Mucosa of descending colon (tissue), 3 donors: ENCODE measurements at places on chromosomes 1 and 21. TPM values are rescaled to one million over a fixed set of nuclear protein-coding genes. Genes with fewer than 3 reads are reported as not detected.

Gene RUSC1
- total RNA-seq: 79.4 TPM

Gene CACYBP
- total RNA-seq: 103 TPM

Gene CD58
- total RNA-seq: 19.3 TPM

Gene ZMYM1
- 11.4 TPM for total RNA-seq

Gene DUSP10
- total RNA-seq: 27.2 TPM

Gene KRTAP19-8
- not detected for total RNA-seq

Gene SMPDL3B
- total RNA-seq: 30.9 TPM

Gene SMG5
- 81.1 TPM for total RNA-seq

DNA sequence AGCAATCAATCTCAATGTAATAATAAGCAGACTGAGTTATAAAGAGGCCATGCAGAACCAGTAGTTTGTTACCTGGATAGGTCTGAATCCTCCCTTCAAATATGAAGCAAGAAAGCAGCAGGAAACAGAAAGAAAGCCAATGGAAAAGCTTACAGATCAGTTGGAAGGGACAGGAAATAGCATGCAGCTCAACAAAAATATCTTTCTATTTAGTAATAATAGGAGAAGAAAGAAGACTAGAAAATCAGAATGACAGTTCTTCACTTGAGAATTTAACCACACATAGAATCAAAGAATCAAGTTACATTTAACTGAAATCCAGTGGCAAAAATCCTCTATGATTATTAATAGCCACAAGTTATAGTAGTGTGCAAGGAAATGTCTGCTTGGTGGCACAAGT lies 194.4 kb downstream of the EIF4G3 start:
- DNase-seq: no peak

GRCh38 chr1:43937179-43937865 lies 3.7 kb downstream of the ARTN start:
- no peak for DNase-seq

DNA sequence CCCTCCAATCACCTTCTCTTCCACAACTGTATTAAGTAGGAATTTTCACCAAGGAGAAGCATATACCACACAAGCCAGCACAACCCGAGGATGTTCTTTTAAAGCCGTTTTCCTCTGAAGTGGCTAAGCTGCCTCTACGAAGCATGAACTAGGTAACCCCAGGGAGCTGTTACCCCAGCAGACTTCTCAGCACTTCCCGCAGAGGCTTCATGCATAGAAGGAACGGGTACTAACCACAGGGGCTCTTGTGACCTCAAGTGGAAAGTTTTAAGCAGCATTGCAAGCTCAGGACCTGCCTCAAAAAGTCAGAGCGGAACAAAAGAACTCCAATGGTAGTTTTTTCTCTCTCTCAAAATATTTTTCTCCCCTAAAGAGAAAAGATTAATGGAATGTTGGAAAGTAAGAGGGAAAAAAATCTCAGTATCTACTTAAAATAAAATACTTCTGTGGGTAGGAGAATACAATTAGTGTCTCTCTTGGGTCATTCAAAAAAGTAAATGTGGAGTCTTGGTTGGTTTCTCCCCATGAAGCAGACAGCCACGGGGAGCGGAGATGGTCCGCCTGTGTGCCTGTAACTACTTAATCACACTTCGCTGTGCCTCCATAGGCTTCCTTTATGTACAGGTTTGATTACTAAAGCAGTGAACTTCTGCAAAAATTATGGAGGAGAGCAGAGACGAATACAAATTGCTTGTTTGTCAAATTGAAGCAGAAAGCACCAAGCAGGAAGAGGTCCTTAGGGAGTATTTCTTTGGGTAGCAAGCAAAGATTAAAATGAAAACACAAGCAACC lies 40.9 kb downstream of the STX6 start:
- DNase-seq: no peak

- no peak for DNase-seq
Observed at GRCh38 chr1:226370144-226370923, 37.6 kb downstream of the PARP1 start.

- DNase-seq: no peak
Observed at GRCh38 chr21:29671728-29672127, 268.1 kb downstream of the GRIK1 start.

DNA sequence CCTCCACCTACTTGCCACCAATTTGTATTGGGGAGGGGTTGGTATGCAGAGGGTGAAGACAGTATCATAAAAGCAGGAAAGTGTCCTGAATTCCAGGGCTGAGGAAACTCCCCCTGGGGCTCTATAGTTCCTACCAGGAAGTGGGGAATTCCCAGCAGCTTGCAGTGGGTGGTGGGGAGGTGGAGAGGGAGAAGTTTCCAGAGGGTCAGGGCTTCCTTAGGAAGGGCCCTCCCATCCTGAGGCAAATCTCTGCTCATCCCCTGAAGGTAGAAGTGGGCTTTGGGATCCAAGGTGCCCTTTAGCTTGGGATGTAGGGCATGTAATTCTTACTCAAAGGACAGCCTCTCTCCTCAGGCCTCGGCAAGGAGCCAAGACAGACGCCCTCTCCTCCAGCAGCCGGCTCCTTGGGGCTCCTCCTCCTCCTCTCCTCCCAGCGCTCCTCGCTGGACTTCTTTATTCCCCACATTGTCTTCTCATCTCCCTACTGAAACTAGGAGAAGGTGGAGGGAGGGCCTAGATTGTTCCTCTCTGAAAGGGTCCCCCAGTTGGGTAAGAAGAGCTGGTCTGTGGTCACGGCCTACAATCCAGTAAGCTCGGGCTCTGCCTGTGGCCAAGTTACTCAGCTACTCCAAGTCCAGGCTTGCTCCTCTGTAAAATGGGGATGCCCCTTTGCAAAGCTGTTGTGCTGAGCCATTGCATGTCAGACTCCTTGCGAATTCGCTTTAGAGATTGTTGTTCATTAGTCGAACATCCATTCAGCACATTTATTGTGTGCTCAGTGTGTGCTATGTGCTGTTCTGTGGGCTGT lies 17.9 kb upstream of the CSF1 start:
- no peak for DNase-seq

GRCh38 chr1:208251015-208251414 lies 6.8 kb upstream of the PLXNA2 start:
- DNase-seq: no peak

GRCh38 chr1:97196825-97197516 lies 475.4 kb downstream of the PTBP2 start:
- no peak for DNase-seq

DNA sequence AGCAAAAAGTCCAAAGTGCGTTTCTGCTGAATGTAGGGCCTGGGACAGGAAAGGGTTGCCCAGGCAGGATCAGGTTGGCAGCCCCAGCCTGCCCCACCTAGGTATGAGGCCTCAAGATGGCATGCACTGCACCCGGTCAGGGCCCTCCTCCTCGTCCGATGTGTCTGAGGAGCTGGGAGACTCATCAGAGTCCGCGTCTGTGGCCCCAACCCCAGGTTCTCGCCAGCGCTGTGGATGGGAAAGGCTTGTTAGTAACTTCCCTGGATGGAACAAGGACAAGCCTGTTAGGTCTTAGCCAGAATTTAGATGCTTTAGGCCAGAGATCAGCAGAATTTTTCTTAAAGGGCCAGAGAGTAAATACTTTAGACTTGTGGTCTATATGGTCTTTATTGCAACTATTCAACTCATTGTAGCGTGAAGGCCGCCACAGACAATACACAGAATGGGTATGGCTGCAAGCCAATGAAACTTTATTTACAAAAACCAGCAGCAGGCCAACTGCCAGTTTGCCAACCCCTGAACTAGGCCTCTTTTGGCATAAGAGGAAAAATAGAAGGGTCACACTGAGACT lies 12.4 kb downstream of the PEA15 start:
- peak; percentile 41 for DNase-seq

- no peak for DNase-seq
Observed at GRCh38 chr1:48790397-48790796, 13.7 kb upstream of the BEND5 start.

GRCh38 chr1:185229981-185230380 lies 73.0 kb downstream of the SWT1 start:
- no peak for DNase-seq

DNA sequence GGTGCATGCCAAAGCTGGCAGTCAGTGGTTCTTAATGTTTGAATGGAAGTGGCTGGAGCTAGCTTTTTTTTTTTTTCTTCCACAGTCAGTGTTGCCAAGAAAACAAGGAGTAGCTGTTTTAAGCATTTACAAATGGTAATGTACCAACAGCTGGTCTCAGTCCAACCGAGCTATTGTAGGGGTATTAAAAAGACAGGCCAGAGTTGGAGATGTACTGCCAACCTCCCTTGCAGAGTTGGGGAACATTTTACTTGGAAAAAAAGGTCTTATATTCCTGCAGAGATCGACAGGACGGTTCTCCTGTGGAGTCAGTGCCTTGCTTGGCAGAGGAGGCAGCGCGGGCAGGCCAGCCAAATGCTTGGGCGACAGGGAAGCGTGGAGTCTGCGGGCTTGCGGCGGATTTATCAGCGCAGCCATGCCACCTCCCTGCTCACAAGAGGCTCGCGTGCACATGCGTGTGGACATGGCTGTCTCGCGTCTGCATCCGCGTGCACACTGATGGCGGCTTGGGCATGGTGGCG lies 338.1 kb downstream of the RPS6KC1 start:
- no peak for DNase-seq

DNA sequence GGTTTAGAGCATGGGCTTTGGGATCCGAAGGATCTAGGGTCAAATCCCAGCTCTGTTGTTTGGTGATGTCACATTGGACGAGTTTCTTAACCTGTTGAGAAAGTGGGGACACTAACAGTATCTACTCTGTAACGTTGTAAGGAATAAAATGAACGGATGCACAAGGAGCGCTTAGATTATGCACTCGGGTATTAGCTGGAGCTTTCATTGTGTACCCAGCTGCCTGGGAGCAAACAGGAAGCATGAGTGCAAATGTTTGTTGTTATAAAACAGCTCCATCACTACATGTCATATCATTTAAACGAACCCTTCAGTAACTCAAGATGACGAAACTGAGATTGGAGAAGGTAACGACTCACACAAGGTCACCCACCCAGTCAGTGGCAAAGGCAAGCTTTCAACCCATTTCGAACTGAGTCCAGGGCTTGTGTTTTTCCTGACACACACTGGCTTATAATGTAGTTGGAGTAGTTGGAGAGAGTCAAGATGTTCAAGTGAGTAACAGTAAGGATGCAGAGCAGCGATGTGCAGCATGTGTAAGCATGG lies 16.2 kb upstream of the SLC6A17 start:
- no peak for DNase-seq

GRCh38 chr1:166032572-166033371 lies 134.0 kb downstream of the FAM78B start:
- no peak for DNase-seq

DNA sequence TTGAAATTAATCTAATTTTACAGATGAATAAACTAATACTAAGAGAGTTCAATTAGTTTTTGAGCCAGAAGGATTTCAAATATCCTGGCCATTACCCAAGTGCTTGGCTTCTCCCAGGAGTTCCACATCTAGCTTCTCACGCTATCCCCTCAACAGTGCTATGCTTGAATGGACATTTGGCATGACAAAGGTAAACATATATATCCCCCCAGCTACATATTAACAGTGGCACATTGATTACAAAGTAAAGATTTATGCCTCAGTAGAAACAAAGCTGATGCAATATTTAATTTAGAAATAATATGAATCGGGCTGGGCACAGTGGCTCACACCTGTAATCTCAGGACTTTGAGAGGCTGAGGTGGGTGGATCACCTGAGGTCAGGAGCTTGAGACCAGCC lies 434.6 kb upstream of the PRMT6 start:
- no peak for DNase-seq

DNA sequence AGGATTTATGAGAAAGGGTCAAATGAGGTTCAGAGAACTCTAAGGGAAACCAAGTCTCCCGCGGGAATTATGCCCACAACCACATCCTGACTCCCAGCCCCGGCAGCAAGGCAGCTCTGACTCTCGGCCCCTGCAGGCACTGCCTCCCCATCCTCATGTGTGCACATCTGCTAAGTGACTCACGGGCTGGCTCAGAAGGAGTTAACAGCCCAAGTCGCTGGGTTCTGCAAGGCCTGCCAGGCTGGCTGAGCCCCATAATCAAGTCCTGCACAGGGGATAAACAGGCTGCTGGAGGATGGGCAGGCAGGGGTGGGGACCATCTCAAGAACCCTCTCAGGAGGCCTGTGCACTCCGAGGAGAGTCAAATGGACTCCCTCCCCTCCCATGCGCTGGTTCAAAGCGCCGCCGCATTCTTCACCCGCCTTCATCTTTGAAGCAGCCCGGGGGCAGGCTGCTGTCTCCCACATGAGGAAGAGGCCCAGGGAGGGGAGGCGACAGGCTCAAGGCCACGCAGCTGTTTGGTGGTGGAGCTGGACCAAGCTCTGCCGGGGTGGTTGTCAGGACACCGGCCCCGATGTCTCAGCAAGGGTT lies 344.3 kb downstream of the MATN1 start:
- DNase-seq: no peak

- no peak for DNase-seq
Observed at GRCh38 chr1:214174508-214175199, 106.3 kb upstream of the SMYD2 start.

DNA sequence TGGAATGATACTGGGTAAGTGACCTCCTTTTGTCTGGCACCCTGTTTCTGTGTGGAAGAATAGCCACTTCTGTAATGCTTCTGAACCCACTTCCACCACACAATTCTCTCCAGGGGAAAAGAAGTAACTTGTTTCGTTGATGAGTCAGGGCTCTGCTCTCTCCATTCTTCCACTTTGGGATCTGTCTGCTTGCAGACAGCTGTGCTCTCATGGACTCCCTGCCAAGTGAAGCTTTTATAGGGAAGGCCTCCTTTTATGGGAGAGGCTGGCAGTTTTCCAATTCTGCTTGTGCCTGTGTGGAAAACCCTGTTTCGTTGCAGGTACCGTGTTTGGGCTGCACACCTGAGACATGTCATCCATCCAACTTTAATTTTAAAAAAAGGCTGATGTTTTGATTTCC lies 130.7 kb downstream of the GIPC2 start:
- no peak for DNase-seq

DNA sequence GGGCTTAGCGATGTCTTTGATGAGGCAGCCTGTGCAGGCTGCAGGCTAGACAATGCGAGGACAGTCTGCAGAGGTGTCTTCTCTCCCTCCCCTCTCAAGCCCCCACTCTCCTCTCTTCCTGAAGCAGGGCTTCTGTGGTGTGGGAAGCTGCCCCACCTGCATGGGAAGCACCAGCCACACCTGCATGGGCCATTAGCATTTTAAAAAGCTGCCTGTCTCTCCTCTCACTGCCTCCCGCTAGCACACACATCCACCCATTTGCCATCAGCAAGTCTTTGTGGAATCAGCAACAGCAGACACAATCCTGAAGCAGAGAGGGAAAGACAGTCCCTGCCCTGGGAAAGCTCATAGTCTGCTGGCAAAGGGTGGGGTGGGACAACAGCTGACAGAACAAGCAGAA lies 53.1 kb downstream of the NAV1 start:
- no peak for DNase-seq

GRCh38 chr1:162994921-162995320 lies 74.2 kb upstream of the RGS4 start:
- DNase-seq: no peak

DNA sequence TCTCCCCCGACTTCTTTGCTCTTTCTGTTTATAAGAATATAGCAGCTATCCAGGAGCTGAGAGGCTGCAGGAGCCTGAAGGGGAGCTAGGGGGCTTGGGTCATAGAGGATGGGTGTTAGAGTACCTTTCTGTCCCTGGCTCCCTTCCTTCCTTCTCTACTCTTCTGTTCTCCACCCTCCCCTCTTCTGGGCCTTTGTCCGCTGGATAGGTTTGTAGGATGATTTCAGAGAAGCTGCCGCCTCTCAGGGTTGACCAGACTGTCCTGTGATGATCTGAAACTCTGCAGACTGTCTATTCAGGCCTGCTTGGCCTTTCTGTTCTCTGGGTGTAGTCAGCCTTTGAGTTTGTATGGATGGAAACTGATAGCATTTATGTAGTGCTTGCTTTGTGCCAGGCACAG lies 26.3 kb downstream of the PPFIA4 start:
- no peak for DNase-seq
